ENCODE measurements at places on chromosomes 7 and 10.

DNA sequence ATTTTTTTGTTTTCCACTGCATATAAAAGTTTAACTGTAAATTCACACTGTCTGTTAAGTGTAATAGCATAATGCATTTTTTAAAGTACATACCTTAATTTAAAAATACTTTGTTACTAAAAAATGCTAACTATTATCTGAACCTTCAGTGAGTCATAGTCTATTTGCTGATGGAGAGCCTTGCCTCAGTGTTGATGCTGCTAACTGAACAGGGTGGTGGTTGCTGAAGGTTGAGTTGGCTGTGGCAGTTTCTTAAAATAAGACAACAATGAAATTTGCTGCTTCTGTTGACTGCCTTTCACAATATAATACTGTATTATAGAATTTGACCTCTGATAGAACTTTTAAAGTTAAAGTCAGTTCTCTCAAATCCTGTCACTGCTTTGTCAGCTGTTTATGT lies 72.3 kb upstream of the GATAD1 start:
- DNase-seq, result no peak

- no peak for DNase-seq
Measured at GRCh38 chr7:77393261-77393660, 22.9 kb downstream of the GSAP start.

GRCh38 chr7:22397981-22398380 lies 41.0 kb upstream of the RAPGEF5 start:
- no peak for DNase-seq

DNA sequence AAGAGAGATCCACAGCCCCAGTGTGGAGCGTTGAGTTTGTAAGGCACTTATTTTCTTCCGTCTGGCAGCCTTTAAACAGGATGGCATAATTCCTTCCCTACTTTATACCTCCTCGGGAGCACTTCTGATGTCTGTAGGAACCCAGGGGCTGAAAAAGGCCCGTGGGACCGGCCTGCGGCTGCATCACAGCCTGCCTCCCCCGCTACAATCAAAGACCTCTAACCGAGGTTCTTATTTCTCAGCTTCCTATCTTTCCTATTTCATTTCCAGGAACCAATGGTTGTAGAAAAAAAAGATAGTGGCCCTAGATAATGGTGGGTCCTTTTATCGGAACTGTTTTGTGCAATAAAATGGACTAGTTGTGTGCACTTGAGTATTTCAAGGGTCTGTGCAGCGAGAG lies 4.1 kb upstream of the CTBP2 start:
- no peak for DNase-seq

GRCh38 chr10:88389456-88389855 lies 193.7 kb downstream of the RNLS start:
- DNase-seq, result no peak

DNA sequence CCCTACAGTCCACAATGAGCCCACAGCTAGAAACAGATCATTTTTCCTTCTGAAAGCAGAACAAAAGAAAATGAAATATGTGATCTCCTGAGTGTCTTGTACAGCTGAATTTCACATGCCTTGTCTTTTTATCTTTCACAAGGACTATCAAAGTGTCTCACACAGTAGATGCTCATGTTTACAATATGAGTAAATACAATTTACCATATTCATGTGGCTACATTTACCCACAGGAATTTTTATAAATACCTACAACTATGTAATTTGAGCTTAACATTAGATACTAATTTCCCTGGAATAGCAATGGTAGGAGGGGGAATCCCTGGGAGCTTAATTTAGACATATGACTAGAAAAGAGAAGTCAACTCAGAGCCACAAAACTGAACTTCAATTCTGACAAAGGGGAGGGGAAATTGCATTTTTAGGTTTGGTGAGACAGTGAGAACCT lies 186.2 kb downstream of the MACC1 start:
- DNase-seq, result no peak

- DNase-seq, result no peak
Measured at GRCh38 chr10:49643241-49644034, 29.6 kb downstream of the CHAT start.

DNA sequence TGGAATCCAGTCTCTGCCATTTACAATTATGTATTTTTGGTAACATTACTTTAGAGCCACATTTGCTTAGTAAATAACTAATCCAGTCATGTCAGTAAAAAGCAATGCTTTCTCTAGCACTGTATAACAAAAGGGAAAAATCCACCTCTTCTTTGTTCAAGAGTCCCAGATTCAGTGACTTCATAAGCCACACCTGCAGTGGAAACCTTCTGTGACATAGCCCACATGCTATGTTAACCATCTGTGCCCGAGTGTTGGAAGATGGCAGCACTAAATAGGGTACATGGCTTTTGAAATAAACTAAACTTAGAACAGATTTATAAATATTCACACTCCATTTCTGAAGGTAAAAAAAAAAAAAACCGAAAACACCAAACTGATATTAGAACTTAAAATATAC lies 83.0 kb downstream of the CTTNBP2 start:
- no peak for DNase-seq

DNA sequence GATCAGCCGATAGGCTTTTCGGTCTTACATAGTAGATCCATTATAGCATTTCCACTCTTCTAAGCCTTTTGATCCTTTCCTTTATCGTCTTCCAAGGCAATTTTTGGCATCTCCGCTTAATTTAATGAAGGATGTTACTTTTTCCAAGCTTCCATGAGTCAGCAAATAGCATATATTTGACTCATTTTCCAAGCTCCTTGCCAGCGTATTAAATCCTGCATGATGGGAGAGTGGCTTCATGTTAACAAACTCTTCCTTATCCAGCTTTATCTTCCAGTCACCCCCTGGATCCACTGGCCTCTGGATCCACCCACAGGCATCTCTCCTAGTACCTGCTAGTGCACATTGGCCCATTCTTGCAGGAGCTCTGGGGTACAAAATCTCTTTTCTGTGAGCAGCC lies 13.0 kb downstream of the OR9A2 start:
- DNase-seq, result no peak

- no peak for DNase-seq
Measured at GRCh38 chr10:17425584-17426262, 28.7 kb downstream of the ST8SIA6 start.

DNA sequence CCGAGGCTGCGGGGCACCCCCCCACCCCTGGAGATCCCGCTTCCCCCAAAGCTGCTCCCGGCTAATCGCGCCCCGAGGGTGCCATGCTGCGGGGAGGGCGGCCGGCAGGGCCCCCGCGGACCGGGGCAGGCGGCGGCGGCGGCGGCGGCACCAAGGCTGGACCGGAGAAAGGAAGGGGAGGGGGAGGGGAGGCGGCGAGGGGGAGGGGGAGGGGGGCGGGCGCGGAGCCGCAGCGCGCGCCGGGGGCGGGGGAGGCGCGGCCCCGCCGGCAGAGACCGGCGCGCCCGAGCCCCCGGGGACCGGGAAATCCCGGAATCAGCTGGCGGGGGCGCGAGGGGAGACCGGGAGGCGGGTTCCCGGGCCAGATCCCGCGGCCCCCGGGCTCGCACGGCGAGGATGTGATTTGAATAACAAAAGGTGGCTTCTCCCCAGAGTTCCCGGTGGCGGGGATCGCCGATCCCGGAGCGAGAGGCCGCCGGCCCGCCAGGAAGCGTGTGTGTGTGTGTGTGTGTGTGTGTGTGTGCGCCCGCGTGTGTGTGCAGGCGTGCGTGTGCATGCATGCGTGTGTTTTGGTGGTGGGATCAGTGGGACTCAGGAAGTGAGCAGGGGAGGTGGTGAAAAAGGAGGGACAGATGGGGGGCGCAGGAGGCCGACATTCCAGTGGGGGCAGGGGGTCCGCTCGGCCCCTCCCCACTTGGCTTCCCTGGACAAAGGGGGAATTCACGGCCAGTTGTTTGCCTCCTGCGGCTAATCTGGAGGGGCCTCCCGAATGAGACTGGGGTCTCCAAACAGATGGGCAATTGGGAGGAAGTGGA lies 99.5 kb downstream of the HIP1 start:
- peak; percentile 64 for DNase-seq

DNA sequence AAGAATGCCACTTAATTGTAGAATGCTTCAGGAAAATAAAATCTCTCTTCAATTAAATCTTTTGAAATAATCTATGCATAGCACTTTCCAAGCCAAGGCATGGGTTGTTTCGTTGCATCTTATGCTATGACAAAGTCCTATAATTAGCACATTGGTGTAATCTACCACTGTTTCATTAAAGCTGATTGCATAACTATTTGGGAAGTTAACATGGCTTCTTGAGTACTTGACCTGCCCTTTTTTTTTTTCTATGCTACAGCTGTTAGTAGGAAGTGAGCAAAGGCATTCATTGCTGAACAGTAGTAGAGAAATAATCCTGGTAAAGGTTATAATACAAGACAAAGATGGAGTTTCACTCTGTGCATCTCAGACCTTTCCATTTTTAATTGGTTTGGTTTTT lies 557.2 kb upstream of the CELF2 start:
- DNase-seq, result no peak

GRCh38 chr7:141160246-141160860 lies 86.5 kb downstream of the TMEM178B start:
- DNase-seq, result no peak

- DNase-seq, result no peak
Measured at GRCh38 chr10:114479836-114480235, 75.5 kb upstream of the AFAP1L2 start.

DNA sequence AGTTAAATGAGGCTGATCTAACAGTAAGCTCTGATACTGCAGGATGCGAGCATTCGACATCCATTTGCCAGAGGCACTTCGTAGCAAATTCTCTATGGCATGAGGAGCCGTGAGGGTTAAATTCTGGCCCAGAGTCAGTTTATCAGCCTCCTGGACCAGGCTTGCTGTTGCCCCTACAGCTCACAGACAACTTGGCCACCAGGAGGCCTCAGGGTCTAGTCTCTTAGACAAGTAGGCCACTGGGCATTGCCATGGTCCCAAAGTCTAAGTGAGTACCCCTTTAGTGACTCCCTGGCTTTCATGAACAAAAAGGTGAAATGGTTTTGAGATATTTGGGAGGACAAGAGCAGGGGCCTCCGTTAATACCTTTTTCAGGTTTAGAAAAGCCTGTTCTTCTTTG lies 178.0 kb upstream of the MBL2 start:
- DNase-seq, result no peak

DNA sequence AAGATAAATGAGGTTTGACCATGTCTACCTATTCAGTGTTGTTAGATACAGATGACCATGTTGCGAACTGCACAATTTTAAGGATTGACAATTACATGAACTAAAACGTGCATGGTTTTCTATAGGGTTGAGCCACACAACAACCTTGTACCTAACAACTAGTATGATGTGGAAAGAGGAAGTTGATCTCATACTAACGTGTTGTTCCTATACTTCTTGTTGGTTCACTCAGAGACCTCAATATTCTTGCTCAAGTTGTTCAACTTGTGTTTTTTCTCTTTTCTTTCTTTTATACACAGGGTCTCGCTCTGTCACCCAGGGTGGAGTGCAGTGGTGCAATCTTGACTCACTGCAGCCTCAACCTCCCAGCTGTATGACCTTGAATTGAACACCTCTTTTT lies 6.1 kb upstream of the KEL start:
- DNase-seq, result no peak

DNA sequence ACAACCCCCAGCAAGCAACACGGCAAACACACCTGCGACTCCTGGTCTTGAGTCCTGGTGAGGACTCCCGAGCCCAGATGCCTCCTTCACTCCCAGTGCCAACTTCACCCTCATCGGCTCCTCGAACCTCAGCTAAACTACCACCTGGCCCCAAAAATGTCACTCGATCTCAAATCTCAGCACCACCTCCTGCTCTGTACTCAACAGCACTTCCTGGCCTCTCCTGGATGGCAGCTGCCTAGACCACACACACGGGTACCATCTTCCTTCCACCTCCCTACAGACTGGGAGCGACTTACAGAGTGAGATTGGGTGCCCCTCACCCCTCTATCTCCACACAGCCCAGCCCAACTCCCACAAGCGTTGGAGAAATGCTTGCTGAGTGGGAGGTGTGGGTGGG lies 123.9 kb upstream of the MGMT start:
- no peak for DNase-seq

- no peak for DNase-seq
Measured at GRCh38 chr7:12296051-12296570, 85.0 kb downstream of the TMEM106B start.

DNA sequence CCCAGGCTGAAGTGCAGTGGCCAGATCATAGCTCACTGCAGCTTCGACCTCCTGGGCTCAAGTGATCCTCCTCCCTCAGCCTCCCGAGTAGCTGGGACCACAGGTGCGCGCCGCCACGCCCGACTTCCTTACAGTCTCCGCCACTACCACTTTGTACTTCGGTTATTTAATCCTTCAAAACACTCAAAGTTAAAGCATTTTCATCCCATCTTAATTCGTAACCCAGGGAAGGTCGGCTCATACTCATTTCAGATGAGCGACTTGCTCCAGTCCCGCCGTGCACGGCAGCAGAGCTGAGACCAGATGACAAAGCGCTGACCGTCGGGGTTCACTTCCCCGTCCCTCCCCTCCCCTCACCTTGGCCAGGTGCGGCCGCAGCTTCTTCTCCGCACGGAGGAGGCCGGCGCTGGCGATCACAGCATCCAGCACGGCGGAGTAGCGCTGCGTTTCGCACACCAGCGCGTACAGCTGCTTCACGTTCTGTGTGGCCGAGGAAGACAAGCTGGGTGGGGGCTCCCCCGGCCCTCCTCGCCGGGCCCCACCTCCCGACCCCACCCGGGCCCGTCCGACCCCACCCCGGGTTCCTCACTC lies 457 bp downstream of the NSUN5 start:
- DNase-seq, result no peak

GRCh38 chr10:87523731-87524130 lies 19.0 kb downstream of the MINPP1 start:
- DNase-seq, result no peak

- no peak for DNase-seq
Measured at GRCh38 chr7:81234896-81235295, 316.0 kb upstream of the SEMA3C start.

DNA sequence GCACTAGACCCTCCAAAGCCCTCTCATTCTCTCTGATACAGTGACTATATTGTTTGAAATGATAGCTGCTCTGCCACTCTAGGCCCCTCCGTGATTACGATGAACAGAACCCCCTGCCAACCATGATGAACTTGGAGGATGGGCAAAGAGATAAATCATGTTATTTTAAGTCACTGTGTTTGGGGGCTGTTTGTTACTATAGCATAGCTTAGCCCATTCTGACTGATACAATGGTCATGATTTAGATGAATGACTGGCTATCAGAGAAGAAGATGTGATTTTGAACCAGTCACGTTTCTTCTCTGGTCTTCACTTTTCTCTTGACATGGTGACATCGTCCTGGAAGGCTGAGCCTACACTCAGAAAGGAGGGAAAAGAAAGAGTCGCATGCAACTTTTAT lies 95.4 kb upstream of the HABP2 start:
- DNase-seq, result no peak

- DNase-seq, result peak; percentile 79
Measured at GRCh38 chr10:24483701-24484100, 240.0 kb downstream of the ARHGAP21 start.

- DNase-seq, result peak; percentile 19
Measured at GRCh38 chr10:132973903-132974241, 31.5 kb upstream of the CFAP46 start.

GRCh38 chr10:47042199-47042473 lies 130.9 kb downstream of the PTPN20 start:
- DNase-seq, result no peak

DNA sequence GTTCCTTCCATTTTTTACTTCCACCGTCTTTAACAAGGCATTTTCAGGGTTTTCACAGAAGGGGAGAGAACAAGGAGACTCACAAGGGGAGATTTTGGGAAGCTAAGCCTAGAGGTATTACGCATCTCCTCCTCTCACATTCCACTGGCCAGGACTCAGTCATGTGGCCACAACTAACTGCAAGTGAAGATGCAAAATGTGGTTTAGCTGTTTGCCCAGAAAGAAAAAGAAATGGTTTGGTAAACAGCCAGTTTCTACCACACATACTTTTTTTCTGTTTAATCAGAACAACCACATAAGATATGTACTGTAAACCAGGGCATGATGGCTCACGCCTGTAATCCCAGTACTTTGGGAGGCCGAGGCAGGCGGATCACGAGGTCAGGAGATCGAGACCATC lies 21.4 kb upstream of the HELLS start:
- no peak for DNase-seq

Measured in mucosa of descending colon (tissue), 3 donors.